Activated effector memory CD4-positive, alpha-beta T cell treated with anti-CD3 and anti-CD28 coated beads, Interleukin-2, amount 50 U/mL, for 16 hours (primary cell): ENCODE measurements at places on chromosomes 6 and 20.

- DNase-seq: no peak
Measured at GRCh38 chr20:37327748-37328147, 18.2 kb upstream of the SRC start.

DNA sequence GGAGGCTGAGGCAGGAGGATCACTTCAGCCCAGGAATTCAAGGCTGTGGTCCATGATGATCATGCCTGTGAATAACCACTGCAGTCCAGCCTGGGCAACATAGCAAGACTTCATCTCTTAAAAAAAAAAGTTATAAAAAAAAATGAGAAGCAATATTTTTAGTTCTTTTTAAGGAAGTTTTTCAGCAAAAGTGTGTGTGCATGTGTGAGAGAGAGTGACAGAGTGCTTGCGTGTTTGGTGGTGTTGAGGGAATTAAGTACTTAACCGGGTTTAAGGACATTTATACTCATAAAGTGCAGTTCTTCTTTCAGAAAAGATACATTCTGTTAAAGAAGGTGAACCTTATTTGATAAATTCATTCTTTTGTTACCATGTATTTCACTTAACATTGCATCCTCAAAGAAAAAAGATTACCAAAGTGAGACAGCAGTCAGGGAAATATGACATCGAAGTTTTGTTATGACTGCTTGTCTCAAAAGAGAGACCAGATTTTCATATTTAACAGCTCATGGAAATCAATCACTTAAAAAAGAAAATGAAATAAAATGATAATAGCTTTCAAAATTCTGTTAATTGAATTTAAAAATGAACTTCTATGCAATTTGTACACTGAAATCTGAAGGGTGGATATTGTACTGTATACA is 254.7 kb downstream of the ARHGAP18 start:
- no peak for DNase-seq

GRCh38 chr20:21528870-21529269 is 15.0 kb upstream of the NKX2-2 start:
- DNase-seq: no peak

DNA sequence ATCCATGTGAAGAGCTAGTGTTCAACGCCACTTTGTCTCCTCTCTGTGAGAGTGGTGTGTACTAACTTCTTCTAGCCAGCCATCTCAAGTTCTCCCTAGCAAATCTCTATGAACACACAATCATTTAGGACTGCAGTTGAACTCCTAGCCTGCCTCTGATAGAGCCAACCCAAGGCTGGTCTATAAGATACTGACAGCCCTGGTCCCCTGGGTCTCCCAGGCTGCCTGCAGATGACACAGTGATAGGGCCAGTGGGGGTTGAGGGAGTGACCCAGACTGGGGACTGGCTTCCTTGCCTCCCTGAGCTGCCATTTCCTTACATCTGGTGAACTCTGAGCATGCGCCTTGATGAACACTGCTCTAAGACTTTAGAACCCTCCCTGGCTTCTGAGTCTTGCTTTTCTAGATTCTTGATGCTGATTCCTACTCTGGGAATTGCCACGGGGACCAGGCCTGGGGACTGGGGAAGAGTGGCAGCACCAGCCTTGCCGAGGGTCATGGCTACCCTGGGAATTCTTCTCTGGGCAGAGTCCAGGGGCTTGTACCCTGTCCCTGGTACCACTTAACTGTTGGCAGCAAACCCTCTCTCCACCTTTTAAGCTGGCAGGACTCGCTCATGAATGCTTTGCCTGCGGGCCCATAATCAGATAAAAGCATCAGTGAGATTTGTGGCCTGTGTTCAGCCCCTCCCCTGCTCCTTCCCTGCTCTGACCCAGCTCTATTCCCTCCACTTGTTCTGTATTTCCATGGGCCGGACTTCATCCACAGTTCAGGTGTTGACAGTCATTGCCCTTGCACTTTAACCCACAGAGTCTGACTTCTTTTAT is 130.8 kb upstream of the CHD6 start:
- DNase-seq: no peak

DNA sequence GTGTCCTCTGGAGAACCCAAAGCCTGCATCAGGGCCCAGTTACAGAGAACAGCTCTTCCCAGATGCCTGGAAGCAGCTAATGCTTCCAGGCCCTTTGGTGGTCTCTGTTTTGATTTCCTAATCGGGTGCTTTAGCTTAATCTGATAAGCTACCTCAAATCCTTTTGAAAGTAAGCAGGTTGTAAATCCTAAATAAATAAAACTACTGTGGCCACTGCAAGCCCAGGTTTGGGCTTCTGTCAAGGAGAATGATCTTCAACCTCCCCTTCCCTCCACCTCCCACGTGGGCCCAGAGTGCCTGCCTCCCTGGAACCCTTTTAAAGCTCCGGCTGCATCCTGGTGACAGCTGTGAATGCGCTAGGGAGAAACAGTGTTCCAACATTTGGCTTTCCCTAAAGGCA is 25.2 kb upstream of the FYN start:
- no peak for DNase-seq

GRCh38 chr6:155881826-155882526 is 426.3 kb upstream of the NOX3 start:
- DNase-seq: no peak

- no peak for DNase-seq
Measured at GRCh38 chr20:20480126-20480525, 112.2 kb downstream of the INSM1 start.

GRCh38 chr20:588932-589672 is 21.0 kb downstream of the TCF15 start:
- peak; percentile 50 for DNase-seq

DNA sequence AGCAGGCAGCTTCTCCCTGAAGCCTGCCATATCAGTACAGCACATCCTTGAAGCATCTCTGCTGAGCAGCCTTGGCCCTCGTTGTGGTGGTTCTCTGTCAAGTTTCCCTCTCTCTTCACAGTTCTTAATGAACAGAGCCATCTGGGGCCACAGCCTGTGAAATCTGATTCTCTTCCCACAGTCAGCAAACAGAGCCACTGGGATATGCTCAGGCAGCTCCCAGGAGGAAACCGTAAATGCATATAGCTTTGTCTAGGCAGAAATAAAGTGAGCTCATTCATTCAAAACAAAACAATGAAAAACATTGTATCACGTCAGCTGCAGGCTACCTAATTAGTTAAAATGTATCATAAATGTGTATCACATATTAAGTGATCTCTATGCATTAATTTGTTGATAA is 80.3 kb downstream of the TBC1D7 start:
- DNase-seq: no peak

DNA sequence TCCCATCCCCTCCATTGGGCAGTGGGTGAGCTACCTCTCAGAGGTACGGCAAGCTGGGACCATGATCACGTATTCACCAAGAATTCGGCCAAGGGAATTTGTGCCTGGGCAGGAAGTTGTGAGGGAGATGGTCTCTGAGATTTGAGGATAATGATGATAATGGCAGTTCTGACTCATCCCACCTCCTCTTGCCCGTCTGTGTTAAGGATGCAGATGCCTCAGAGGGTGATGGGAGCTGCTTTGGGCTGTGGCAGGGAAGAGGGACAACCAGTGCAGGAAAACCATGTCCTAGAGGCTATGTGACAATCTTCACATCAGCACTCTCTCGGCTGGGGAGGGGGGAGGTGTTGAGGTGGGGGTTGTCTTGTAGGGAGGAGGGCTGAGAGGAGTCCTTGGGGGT is 4.3 kb downstream of the TGM6 start:
- DNase-seq: no peak

- DNase-seq: no peak
Measured at GRCh38 chr6:110325197-110325596, 33.0 kb downstream of the METTL24 start.

DNA sequence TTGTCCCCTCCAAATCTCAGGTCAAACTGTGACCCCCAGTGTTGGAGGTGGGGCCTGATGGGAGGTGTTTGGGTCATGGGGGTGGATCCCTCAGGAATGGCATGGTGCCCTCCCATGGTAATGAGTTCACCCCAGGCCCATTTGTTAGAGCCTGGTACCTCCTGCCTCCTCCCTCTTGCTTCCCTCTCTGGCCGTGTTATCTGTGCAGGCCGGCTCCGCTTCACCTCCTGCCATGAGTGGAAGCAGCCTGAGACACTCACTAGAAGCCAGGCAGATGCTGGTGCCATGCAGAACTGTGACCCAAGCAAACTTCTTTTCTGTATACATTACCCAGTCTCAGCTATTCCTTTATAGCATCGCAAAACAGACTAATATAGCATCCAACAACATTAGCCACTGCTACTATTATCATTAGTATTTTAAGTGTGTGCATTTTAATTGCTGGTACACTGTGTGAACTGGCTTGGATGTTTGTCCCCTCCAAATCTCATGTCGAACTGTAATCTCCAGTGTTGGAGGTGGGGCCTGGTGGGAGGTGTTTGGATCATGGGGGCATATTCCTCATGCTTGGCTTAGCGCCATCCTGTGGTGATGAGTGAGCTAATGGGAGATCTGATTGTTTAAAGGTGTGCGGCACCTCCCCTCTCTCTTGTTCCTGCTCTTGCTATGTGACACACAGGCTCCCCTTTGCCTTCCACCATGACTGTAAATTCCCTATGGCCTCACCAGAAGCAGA is 12.2 kb upstream of the OSER1 start:
- no peak for DNase-seq

- peak; percentile 71 for DNase-seq
Measured at GRCh38 chr6:33577106-33577535, 3.0 kb downstream of the BAK1 start.

DNA sequence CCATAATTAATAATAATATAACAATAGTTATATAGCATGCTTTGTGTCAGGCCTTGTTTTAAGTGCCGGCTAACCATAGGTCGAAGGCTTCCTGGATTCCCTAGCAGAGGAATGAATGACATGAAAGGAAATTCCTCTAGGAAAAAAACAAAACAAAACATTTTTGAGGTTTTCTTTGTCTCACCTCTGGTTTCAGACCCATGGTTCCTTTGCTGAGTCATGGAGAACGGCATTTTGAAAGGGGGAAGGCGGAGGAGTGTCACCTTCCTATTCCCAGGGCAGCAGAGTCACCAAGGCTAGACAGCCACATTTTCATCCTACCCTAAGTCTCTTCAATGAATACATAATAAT is 25.3 kb upstream of the CCND3 start:
- peak; percentile 24 for DNase-seq

DNA sequence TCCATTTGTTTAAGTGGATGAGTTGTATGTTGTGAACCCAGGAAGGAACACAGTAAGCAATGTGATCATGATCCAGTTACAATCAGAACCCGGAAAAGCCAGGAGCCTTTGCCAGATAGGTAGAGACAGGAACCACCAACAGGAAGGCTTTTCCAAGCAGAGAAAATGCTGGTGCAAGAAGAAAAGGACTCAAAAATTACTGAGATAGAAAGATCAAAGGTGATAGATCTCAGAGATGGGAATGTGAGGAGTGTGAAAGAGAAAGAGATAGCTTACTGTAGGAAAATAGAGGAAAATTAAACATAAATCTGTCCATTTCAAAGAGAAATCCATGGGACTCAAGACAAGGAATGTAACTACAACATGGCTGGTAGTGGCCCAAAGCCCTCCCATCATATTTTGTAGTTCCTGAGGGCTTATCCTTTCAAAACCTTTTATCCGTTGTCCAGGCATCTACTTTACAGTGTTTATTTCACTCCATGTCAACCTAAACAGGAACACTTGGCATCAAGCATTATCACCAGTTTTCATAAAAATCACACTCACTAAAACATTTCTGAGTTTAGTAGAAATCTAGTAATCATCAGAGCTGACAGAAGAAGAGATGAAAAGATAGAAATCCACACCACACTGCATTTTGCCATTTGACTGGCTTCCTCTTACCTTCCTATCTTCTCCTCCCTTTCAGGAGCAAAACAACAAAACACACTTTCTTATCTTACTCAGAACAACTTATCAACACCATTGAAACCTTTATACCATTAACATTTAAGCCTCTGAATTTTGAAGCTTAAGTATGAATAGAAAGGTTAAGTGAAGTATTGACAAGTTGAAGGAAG is 44.5 kb upstream of the STXBP5 start:
- no peak for DNase-seq

- no peak for DNase-seq
Measured at GRCh38 chr20:12825226-12825595, 183.6 kb upstream of the SPTLC3 start.

- no peak for DNase-seq
Measured at GRCh38 chr6:142737368-142738034, 207.5 kb downstream of the HIVEP2 start.

DNA sequence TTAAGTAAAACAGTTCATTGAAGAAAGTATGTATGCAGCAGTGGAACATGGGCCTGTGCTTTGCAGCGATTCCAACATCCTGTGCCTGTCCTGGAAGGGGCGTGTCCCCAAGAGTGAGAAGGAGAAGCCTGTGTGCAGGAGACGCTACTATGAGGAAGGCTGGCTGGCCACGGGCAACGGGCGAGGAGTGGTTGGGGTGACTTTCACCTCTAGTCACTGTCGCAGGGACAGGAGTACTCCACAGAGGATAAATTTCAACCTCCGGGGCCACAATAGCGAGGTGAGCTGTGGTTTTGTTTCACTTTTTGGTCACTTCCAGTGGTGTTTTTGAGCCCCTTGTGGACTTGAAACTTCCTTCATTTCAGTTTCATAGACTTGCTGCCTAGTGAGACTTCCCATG is 1.7 kb downstream of the TULP4 start:
- no peak for DNase-seq

DNA sequence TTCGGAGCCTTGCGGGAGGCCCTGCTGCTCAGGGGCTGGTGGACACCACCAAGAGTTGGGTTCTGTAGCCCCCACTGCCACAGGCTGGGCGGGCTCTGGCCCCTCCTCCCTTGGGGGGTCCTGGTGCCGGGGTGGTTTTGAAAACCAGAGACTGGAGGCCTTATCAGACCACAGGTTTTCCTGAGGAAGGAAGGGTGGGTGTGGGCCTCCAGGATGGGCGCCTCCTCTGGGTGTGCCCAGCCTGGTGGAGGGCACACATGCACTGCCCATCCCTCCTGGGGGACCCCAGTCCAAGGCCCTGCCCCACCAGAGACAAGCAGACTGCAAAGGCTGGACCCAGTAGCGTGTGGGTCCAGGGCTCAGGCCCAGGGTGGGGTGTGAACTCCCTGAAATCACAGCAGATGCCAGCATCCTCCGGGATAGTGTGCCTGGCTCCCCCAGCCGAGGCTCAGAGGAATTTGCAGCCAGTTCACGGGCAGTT is 13.5 kb upstream of the ZBTB46 start:
- no peak for DNase-seq

DNA sequence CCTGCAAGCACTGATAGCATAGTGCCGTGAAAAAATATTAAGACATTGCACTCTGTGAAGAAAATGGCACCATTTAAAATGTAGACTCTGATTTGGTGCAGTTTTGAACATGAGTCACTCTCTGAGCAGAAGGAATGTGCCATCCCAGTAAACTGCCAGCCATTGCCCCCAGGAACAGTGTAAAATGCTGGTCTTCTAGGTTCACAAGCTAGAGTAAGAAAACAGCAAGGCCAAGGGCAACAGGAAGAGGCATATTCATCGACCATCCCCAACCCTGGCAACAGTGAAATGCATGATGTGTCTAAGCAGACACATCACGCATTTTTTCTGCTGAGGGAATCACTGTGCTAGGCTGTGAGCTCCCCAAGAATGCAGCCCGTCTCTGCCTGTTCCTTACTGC is 163.2 kb upstream of the RIN2 start:
- DNase-seq: no peak

- peak; percentile 38 for DNase-seq
Measured at GRCh38 chr20:64148581-64148980, 15.7 kb upstream of the MYT1 start.

GRCh38 chr20:23451956-23452487 is 654 bp downstream of the CST11 start:
- DNase-seq: no peak
